Esophagus muscularis mucosa (tissue), 4 donors: ENCODE measurements at places on chromosomes 6 and 20. TPM values are rescaled to one million over a fixed set of nuclear protein-coding genes. Genes with fewer than 3 reads are reported as not detected.

- DNase-seq: no peak
These were observed 605 bp downstream of the COX4I2 start for GRCh38 chr20:31638317-31638716.

- DNase-seq: no peak
These were observed 100.2 kb downstream of the PSMB1 start for GRCh38 chr6:170452767-170453545.

DNA sequence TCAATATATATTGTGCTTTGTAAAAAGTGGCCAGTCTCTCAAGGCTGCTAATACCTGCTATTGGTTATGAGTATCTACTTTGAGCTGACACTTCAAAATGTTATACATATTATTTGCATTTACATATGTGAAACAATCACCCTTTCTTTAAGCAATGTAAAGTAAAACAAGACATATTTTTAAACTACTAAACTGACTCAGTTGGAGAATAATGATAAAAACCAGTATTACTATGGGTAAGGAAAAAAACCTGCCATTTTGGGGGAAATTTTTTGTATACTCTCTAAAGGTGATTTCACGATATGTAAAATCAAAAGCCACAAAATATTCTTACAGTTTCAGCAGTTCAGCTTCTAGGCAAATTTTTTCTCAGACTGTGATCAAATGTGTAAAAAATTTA is 232.3 kb downstream of the PRL start:
- no peak for DNase-seq

The TMEM170B gene
- total RNA-seq: 8.6 TPM

DNA sequence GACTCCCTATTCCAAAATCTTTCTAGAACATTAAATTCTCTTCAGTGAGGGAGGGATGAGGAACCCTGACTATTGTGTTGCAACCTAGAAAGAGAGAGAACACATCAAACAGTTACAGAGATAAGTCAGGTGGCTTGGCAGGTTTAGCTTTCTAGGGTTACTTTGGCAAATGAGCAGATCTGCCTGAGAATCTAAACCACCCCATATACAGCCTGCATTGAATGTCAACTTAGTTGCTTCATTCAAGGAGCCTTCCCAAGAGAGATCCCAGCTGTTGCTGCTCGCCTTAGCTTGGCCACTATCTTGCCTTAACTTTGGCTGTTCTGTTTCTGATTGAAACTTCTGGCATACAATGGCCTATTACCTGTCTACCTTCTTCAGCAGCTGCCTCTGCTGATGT is 74.7 kb upstream of the TCF21 start:
- DNase-seq: no peak

The WFDC2 gene
- not detected for total RNA-seq

GRCh38 chr6:9428421-9429172 is 986.3 kb downstream of the TFAP2A start:
- no peak for DNase-seq

DNA sequence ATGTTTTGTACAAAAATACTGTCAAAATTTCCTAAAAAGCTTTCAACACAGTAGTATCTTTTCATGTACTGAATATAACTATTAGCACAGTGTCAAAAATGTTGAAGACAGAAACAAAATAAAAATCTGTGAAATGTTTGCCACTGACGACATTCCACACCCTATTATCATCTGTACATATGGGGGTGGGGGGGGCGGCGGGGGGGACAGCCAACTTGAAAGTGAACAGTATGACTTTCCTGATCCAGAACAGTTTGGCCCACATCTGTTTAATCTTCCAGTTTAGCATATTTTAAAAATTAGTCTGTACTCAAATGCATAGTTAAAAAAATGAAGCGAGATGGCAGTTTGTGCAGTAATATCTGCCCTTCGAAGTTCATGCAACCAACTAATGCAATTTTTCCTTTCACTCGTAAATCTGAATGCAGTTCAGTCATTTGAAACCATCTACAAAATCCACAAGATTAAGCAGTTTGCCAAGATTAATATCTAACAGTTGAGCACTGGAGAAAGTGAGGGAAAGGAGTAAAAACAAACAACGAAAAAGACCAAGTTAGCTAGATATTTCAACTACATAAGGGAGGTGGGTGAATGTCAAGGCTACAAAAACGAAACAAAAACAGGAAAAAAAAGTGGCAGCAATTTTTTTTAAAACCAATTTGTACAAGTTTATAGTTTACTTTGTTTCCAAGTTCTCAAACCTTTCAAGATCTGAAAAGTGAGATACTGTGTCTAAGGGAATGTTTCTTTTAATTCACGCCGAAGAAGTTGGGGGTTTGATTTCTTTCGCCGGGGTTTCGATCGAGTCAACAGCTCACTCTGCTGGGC is 1.9 kb downstream of the CITED2 start:
- DNase-seq: peak; percentile 90

- DNase-seq: peak; percentile 98
These were observed 4.3 kb upstream of the CEBPB start for GRCh38 chr20:50186151-50186885.

- DNase-seq: peak; percentile 57
These were observed 6.9 kb upstream of the NSFL1C start for GRCh38 chr20:1473246-1474220.

DNA sequence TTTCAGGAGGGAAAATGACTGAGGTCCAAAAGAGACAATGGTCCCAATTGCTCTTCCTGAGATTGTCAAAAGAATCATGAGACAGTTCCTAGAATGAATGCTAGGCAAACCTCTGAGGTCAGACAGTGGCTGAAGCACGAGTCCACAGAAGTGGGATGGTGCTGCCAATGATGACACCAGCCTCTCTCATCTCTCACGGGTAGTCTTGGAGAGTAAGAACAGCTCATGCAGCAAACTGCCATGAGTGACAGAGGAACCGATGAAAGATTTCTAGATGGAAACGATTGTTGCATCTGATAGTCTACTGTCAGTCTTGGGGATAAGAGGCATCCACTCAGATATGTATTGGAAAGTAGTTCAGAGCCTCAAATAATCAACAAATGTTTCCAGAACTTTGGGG is 188.7 kb downstream of the SLC24A3 start:
- DNase-seq: peak; percentile 68

DNA sequence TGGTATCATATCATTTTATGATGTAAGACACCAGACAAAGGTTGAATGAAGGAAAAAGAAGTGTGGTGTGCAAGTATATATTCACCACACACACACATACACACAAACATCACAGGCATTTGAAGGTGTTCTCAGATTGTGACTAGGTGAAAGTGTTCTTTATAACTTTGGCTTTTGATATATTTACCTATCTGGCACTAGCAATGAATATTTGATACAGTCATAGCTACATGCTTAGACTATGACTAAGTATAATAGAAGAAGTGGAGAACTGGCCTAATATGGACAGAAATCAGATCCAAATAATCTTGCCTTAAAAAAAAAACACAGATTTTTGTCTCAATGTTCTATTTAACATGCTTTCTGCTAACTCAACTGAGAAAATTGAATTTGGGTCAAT is 809.9 kb downstream of the KIF16B start:
- DNase-seq: no peak

GRCh38 chr6:152057832-152058498 is 250.5 kb downstream of the ESR1 start:
- DNase-seq: no peak

The SEL1L2 gene
- total RNA-seq: not detected

DNA sequence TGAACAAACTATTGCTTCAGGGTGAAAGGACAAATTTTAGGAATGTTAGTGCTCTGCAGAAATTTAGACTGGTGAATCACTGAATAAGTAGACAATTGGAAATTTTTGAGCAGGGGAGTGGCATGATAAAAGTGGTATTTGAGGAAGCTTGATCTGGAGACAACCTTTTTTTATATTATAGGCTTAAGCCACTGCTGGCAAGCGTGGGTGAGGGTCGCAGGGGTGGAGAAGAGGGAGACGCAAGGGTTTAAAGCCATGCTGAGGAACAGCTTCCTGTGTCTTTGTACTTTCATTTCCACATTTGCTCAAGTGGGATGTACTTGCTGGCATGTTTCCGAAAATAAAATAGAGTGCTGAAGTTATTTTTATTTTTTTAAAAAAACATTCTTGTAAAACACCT is 23.7 kb downstream of the NCOA7 start:
- DNase-seq: no peak

- no peak for DNase-seq
These were observed 3.1 kb downstream of the DNAJC5 start for GRCh38 chr20:63897978-63898561.

DNA sequence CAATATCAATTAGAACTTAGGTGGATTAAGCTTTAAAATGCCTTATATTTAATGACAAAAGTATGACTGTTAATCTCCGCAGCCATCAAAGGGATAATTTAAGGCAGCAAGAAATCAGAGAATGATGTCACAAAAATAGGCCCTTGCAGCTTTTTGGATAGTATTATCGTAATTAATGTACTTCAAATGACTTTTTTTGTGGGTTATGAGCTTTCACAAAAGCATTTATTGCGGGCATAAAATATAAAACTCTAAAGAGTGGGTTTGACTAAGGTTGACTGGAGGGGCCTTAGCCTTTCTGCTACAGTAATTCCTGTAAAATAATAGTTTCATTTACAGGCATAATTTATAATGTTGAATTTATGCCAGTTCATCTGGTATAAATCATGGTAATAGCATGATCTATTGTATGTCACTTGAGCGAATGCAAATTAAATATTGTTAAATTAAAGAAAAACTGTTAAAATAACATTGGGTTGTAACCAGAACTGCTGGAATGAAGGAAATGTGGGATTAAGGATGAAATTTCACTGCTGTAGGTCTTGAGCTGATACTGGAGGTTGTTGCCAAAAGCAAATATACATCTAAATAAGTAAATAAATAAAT is 78.5 kb upstream of the ZFP64 start:
- DNase-seq: no peak

The DEFB132 gene
- not detected for total RNA-seq

The KCNK15 gene
- 3.6 TPM for total RNA-seq

DNA sequence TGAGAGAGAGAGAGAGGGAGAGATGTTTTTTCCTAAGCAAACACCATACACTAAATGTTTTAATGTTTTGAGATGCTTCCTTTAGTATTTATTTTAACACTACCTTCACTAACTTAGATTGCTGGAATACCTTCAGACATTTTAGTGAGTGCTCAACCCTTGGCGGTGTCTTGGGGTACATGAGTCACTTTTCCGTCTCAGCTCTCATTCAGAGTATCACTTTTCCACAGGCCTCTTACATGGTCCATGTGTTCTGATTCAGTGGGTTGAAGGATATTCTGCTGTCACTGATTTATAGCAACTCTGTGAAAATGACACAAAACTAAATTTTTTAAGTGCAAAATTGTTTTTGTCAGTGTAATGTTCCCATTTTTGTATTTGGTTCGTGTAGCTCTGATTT is 217.9 kb downstream of the CLVS2 start:
- DNase-seq: no peak

DNA sequence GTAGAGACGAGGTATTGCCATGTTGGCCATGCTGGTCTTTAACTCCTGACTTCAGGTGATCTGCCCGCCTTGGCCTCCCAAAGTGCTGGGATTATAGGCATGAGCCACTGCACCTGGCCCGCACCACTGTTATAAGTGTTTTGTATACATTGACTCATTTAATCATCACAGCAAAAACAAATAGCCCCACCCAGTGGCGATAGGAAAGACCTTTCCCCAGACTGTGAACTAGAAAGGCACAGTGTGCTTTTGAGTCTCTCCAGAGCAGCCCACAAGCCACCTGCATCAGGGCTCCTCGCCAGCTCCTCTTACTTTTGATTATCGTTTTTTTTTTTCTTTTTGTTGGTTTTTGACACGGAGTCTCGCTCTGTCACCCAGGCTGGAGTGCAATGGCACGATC is 27.9 kb upstream of the ZFP64 start:
- DNase-seq: peak; percentile 19

GRCh38 chr6:139514819-139515218 is 140.4 kb upstream of the CITED2 start:
- DNase-seq: no peak

The PROCR gene
- 32.0 TPM for total RNA-seq

DNA sequence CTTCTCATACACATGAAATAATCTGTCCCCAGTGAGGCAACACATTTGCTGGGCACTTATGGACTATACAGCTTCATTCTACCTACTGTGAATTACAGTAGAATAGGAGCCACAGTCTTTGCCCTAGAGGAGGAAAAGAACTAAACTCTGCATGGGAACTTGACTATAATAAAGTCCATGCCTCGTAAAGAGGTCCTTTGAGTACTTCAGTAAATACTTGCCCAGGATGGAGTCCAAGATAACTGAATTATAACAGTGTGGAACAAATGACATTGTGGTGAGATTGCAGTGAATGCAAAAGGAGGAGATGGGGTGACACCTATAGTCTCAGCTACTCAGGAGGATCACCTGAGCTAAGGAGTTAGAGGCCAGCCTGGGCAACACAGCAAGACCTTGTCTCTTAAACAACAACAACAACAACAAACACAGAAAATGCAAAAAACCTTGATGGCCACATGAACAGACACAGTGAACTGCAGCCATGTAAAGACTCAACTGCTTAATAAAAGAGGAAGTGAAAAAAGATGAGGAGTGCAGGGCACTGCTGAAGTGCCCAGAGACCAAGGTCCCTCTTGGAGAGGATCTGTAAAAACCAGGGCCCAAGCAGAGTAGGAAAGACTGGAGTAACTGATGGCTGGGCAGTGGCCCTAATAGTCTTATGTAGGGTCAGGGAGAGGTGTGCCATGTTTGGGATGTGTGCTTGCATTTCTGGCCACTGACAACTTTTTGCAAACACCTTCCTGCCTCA is 3.7 kb downstream of the MRPS18A start:
- no peak for DNase-seq

DNA sequence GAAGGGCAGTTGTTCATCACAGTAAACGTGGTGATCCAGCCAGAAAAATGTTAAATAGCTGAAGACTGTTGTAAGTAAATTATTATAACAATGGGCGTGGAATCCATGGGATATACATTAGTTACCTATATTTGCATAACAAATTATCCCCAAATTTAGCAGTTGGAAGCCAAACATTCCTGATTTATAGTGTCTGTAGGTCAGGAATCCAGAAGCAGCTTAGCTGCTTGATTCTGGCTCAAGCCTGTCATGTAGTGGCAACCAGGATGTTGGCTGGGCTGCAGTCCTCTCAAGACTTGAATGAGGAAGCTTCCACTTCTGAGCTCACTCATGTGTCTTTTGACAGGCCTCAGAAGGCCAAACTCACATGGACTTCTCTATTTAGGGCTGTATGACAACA is 6.9 kb upstream of the ADGRB3 start:
- DNase-seq: no peak

The KCNK17 gene
- total RNA-seq: 0.17 TPM

DNA sequence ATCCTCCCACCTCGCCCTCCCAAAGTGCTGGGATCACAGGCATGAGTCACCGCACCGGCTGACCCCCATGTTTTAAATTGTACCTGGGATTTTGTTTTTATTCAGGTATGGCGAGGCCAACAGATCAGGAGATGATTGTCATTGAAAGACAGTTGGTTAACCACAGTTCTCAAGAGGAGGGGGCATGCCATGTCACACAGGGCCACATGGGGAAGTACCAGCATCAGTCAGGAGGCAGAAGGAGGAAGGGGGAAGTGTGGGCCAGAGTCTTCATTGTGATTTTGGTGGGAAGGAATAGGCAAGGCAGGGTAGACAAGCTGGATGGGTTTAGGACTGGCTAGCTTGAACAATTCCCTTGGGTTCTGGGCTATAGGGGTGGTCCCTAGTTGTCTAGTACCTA is 9.9 kb upstream of the MMP9 start:
- no peak for DNase-seq
